ENCODE measurements at places on chromosomes 6 and 20. TPM values are rescaled to one million over a fixed set of nuclear protein-coding genes. Genes with fewer than 3 reads are reported as not detected.

The SPATS1 gene
- not detected for polyA plus RNA-seq

The L3MBTL1 gene
- 10.4 TPM for polyA plus RNA-seq

The STXBP5 gene
- polyA plus RNA-seq, result 16.5 TPM

The GTSF1L gene
- not detected for polyA plus RNA-seq

The NINL gene
- 13.8 TPM for polyA plus RNA-seq

The RAB5IF gene
- polyA plus RNA-seq, result 40.7 TPM

All from forelimb muscle (tissue), 1 donor.